ENCODE measurements at places on chromosomes 5 and 9. TPM values are rescaled to one million over a fixed set of nuclear protein-coding genes. Genes with fewer than 3 reads are reported as not detected.

The ACTBL2 gene
- under 0.01 TPM for total RNA-seq

The NFIB gene
- total RNA-seq = 10.7 TPM

The MARCOL gene
- not detected for total RNA-seq

The PCDHA6 gene
- total RNA-seq = 0.17 TPM

The BSPRY gene
- total RNA-seq = not detected

The ATP6V1G1 gene
- 100 TPM for total RNA-seq

The PHF24 gene
- total RNA-seq = 0.16 TPM

The TAF11L5 gene
- not detected for total RNA-seq

The ENTPD2 gene
- under 0.01 TPM for total RNA-seq

The ROR2 gene
- total RNA-seq = 5.8 TPM

The GCNT4 gene
- total RNA-seq = 0.16 TPM

The SLC6A3 gene
- not detected for total RNA-seq

The MCIDAS gene
- not detected for total RNA-seq

The SLC6A19 gene
- total RNA-seq = not detected

The C5orf52 gene
- not detected for total RNA-seq

The CENPH gene
- total RNA-seq = 2.1 TPM

The FOXI1 gene
- not detected for total RNA-seq

The OMD gene
- total RNA-seq = 0.95 TPM

The ADGRD2 gene
- total RNA-seq = not detected

The C5orf46 gene
- total RNA-seq = not detected

The SERF1B gene
- total RNA-seq = 7.6 TPM

The GALNT12 gene
- 37.4 TPM for total RNA-seq

The FREM1 gene
- 0.16 TPM for total RNA-seq

The GPR21 gene
- total RNA-seq = 1.1 TPM

The PAIP1 gene
- total RNA-seq = 44.8 TPM

The SHOC1 gene
- not detected for total RNA-seq

The FAM78A gene
- 0.52 TPM for total RNA-seq

The IL13 gene
- not detected for total RNA-seq

The ZNF354C gene
- 7.1 TPM for total RNA-seq

The LRRC26 gene
- total RNA-seq = not detected

The GAS1 gene
- 48.3 TPM for total RNA-seq

The FAXDC2 gene
- 18.4 TPM for total RNA-seq

The ADCY2 gene
- not detected for total RNA-seq

The C6 gene
- 0.16 TPM for total RNA-seq

The PPP3R2 gene
- 0.09 TPM for total RNA-seq

The TAS2R1 gene
- total RNA-seq = not detected

The KCNIP1 gene
- not detected for total RNA-seq

The ARID3C gene
- not detected for total RNA-seq

The GMCL2 gene
- total RNA-seq = not detected

The LRRTM2 gene
- 3.5 TPM for total RNA-seq

The F12 gene
- total RNA-seq = 0.63 TPM

The SPINK6 gene
- not detected for total RNA-seq

The FAM169A gene
- 0.17 TPM for total RNA-seq

The EQTN gene
- not detected for total RNA-seq

The SLC4A9 gene
- total RNA-seq = not detected

The DMRT3 gene
- not detected for total RNA-seq

The TRIM36 gene
- 0.09 TPM for total RNA-seq

The FSTL4 gene
- total RNA-seq = not detected

The SLC46A2 gene
- not detected for total RNA-seq

The PCDHGA5 gene
- total RNA-seq = 1.6 TPM

The SLC12A7 gene
- total RNA-seq = 7.3 TPM

All from bronchial smooth muscle cell (primary cell).